ENCODE measurements at places on chromosomes 7 and 10.

DNA sequence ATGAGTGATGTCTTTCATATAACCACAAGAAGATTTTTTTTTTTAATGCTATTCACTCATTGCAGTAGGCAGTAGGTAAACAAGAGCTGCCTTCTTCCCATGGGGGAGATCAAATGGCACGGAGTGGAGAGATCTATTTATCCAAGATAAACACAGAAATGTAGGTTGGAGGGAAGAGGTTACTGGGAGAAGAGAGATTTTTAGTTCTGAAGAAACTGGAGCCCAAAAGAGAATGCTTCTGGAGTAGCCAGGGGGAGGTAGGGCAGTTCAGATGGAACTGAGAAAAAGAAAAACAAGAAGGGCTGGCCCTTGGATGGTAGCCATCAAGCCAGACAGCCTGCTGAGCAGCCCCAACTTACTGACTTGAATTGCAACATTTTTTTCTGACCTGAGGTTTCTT is 270.1 kb upstream of the TPK1 start:
- H3K4me3 ChIP-seq = no peak overlapping the region
- H3K4me1 ChIP-seq = no peaks in the 10 kb centered on the region
- no peak for DNase-seq
- H3K27ac ChIP-seq = no peak overlapping the region
- no peaks in the 10 kb centered on the region for H3K27me3 ChIP-seq

DNA sequence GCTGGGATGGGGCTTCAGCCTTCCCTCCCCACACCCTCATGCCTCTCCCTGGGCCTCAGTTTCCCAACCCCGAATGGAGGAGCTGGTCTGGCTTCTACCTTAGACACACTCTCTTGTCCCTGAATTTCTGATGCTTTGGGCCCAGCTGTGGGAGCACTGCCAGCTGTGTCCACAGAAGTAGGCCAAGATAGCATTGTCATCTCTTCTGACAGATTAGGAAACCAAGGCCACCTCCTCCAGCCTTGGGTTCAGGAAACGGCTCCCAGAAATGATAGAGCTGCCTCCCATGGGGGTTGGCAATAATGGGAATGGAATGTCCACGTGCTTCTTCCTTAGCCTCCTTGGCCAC is 1.3 kb downstream of the PPIF start:
- peak overlapping the region; percentile 90 for H3K4me3 ChIP-seq
- peaks cover 17% of the 10 kb centered on the region for H3K36me3 ChIP-seq
- H3K27ac ChIP-seq = peak overlapping the region; percentile 71
- no peaks in the 10 kb centered on the region for H3K27me3 ChIP-seq
- H3K4me1 ChIP-seq = no peaks in the 10 kb centered on the region

- no peaks in the 10 kb centered on the region for H3K36me3 ChIP-seq
- DNase-seq = no peak
- no peak overlapping the region for H3K4me3 ChIP-seq
- no peaks in the 10 kb centered on the region for H3K27me3 ChIP-seq
Observed at GRCh38 chr7:157412021-157412443, 75.2 kb downstream of the DNAJB6 start.

- peaks cover 6% of the 10 kb centered on the region for H3K4me1 ChIP-seq
- H3K36me3 ChIP-seq = no peaks in the 10 kb centered on the region
Observed at GRCh38 chr10:6239213-6239991, 36.7 kb downstream of the PFKFB3 start.

Measured in Caco-2 (cell line).